ENCODE measurements at places on chromosomes 5 and 9.

DNA sequence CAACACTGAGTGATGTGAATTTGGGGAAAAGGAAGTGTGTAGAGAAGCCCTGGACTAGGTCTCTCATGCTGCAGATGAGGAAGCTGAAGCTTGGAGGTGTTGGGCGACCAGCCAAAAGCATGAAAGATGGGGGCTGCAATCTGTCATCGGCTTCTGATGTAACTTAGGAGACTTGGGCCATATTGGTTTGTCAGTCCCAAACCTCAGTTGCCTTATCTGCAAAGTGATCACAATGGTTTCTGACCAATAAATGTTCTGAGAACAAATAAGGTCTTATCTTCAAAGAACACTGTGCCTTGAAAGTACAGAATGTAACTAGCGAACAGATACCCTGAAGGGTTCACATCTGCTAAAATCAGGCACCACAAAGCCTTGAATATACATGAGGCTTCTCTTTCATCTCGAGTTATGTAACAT, 198.4 kb upstream of the NR3C1 start:
- no peak for DNase-seq

DNA sequence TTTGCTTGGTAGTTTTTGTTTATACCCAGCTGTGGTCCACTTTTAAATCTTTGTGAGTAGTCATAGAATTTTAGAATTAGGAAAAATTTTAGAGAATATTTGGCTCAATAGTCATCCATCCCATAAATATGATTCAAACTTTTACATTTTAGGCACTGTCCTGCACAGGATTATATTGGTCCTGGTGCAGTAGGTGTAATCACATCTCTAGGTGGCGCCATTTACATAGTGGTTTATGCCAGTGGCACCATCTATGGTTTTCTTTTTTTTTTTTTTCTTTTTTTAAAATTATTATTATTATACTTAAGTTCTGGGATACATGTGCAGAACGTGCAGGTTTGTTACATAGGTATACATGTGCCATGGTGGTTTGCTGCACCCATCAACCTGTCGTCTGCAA, 260.7 kb upstream of the KCNN2 start:
- DNase-seq = no peak

DNA sequence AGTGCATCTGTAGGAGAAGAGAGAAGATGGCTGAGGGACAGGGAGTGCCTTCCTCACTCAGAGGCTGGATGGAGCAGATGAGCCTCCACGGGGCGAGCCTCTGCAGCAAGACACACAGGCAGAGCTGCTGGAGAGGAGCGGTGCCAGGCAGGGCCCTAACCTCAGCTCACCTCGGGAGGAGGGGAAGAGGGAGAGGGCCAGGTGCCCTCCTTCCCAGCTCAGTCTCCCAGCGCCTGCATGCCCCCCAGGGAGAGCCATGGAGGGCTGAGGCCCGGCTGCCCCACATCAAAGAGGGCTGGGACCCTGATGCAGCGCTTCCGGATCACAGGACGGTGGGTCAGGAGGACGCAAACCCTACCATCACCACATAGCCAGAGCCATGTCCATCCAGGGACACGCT, 13.6 kb upstream of the SPATA31E1 start:
- DNase-seq = no peak

GRCh38 chr5:9533096-9533495, 12.8 kb downstream of the SEMA5A start:
- no peak for DNase-seq

GRCh38 chr9:121328876-121329681, 41.0 kb downstream of the STOM start:
- DNase-seq = no peak

- no peak for DNase-seq
These were observed 114.1 kb downstream of the PCSK5 start for GRCh38 chr9:76004526-76004925.

DNA sequence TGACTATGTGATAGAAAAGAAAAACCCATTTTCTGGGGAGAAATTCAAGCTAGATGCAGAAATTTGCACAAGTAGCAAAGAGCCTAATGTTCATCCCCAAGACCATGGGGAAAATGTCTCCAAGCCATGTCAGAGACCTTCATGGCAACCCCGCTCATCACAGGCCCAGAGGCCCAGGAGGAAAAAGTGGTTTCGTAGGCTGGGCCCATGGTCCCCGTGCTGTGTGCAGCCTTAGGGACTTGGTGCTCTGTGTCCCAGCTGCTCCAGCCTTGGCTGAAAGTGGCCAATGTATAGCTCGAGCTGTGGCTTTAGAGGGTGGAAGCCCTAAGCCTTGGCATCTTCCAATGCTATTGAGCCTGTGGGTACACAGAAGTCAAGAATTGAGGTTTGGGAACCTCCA, 711.2 kb upstream of the ZNF608 start:
- DNase-seq = no peak

GRCh38 chr5:37926732-37927131, 86.9 kb upstream of the GDNF start:
- no peak for DNase-seq

GRCh38 chr5:79135790-79136553, 24.4 kb downstream of the BHMT start:
- DNase-seq = no peak

DNA sequence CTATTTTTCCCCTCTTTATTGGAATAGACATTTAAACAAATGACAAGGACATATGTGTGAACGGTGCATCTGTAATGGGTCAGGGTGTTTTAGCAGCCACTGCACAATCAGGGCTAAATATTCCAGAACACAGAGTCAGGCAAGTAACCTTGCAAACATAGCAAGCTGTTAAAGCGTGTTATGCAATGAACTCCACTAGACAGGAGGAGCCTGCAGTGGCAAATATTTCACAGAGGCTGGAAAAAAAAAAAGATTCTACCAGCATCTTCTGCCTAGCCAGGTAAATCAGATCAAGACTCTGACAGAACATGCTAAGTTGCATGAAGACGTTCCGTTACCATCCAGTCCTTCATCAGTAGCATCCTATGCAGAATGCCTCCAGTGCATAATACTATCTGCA, 171.8 kb downstream of the SEMA5A start:
- no peak for DNase-seq

- DNase-seq = peak; percentile 15
These were observed 1532.8 kb upstream of the ACO1 start for GRCh38 chr9:30851600-30851999.

- no peak for DNase-seq
These were observed 8.4 kb downstream of the SLC1A3 start for GRCh38 chr5:36614657-36615308.

DNA sequence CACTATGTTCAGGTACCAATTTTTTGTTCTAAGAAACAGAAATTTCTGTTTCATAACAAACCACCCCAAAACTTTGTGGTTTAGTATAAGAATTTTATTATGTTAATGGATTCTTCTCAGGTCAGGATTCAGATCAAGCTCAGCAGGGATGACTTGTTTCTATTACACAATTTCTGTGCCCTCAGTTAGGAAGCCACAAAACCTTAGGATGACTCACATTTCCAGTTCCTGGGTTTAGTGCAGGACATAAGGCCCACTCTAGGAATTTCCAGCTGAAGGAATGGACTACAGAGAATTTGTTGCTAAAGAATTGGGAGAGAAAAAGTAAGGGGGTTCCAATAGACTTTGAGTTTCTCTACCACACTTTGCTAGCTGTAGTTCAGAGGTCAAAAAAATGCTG, 629.3 kb downstream of the ANXA1 start:
- DNase-seq = no peak

DNA sequence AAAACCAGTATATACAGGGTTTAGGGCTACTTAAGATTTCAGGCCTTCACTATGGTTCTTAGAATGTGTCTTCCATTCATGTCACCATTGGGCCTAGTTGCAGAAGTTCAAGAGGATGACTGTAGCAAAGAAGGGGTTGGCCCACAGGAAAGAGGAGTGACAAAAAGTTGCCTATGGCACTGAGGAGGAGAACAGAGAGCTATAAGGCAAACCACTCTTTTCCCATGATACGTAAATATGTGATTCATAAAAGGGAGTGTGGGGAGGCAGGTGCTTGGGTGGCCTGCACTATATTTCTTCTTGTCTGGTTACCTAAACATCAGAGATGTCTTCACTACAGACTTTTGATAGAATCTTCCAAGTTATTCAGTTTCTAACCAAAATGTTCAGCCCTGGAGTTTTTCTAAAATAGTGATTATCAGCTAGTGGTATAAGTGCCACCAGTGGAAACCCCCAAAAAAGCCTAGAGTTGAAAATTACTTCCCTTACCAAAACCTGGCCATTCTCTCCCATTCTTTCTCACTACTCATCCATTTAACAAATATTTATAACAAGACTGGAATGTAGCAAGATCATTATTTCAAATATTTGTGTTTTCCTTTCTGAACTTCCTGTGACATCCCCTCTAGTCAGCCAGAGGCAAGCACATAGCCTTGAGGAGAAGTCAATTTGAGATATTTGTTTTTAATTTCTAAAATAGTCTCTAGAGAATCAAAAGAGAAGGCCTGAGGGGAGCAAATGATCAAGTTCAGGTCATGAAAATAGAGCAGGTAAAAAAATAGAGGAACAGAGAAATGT, 367.4 kb downstream of the EFNA5 start:
- no peak for DNase-seq

DNA sequence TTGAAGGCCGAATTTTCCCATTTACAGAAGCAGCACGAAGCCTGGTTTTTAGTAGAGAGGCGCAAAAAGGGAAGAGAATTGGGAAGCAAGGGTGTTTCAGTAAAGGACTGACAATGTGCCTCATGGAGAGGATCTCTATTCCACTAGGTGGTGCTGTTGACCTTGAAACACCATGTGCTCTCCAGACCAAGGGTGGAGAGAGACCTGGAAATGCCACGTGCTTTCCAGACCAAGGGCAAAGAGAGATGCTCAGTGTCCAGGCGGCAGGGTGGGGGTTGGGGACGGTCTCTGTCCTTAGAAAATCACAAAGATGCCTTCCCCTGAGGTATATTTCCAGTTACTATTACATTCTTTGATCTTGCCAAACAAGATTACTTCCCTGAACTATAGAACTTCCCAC, 425.3 kb downstream of the CSNK1G3 start:
- DNase-seq = peak; percentile 77

DNA sequence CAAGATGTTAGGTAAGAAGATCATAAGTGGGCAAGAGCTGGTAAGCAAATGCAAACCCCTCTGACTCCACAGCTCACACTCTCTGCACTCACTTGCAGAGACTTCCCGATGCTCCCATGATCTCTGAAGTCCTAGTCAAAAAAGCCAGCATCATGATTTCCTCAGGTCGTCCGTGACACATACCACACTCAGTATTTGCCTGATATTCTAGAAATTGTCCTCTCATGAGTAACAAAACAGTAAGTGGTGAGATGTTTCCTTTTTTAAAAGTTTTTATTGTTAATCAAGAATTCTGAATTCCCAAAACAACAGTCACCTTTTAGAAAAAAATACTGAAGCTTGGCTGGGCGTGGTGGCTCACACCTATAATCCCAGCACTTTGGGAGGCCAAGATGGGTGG, 194.6 kb downstream of the DENND1A start:
- DNase-seq = no peak

DNA sequence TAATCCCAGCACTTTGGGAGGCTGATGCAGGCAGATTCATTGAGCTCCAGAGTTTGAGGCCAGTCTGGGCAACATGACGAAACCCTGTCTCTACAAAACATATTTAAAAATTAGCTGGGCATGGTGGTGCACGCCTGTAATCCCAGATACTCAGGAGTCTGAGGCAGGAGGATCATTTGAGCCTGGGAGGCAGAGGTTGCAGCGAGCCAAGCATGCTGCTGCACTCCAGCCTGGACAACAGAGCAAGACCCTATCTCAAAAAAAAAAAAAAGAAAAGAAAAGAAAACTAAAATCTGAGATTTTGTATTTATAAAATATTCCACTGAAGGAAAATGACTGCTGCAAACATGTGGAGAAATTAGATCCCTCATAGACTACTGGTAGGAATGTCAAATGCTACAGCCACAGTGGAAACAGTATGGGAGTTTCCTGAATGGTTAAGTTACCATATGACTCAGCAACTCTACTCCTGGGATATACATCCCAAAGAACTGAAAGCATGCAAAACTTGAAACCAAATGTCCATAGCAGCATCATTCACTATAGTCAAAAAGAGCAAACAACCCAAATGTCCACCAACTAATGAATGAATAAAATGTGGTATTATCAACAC, 106.1 kb downstream of the UBAP2 start:
- DNase-seq = no peak

DNA sequence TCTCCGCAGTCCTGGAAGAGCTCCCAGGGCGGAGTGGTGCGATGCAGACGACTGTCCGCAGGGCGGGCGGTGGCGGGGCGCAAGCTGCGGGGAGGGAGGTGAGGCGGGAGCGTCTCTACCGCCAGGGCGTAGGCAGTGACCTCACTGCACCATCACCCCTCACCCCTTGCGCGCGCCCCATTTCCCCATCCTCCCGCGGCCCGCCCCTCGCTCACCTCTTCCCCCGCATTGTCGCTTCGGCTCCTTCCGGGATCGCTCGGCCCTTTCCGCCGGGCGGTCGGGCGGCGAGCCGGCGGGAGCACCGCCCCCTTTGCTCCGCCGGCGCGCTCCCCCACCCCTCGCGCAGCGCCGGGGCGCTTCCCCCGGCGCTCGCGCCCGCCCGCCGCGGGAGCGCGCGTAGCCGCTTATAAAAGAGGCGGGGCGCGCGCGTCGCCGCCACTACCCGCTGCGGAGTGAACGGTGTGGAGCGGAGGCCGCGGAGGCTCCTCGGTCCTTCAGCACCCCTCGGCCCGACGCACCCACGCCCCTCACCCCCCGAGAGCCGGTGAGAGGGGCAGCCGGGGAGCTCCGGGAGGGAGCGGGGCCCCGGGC, at the start of gene SPTAN1:
SPTAN1 (plus strand) TSS at position 435 of the 591 bp plus-strand sequence. CDS start 14,154 bp downstream, outside the sequence.
- peak; percentile 57 for DNase-seq

DNA sequence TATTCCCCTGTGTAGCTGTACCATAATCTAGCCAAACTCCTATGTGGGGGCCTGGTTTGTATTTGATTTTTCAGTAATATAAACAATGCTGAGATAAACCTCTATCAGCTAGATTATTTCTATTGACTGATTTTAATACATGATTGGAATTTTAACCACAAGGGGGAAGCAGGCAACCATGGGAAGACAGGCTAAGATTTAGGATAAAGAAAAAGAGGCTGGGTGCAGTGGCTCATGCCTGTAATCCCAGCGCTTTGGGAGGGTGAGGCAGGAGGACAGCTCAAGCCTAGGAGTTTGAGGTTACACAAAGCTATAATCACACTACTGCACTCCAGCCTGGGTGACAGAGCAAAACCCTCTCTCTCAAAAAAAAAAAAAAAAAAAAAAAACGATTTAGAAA, 18.1 kb upstream of the GPX3 start:
- no peak for DNase-seq

DNA sequence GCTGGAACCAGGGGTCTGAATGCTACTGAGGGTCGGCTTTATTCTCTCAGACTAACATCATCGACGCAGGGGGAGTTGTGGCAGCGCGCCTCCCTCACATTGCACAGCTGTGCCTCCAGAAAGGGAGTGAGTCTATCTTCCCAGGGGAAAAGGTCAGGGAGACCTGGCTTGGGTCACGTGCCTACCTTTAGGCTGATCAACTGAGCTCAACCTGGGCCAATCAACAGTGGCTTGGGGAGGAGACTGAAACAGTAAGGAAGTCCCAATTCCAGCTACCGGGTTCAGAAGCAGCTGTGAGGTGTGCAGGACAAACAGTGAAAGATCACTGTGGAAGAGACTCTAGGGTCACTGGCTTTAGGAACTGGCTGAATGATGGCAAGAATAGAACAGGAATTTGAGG, 14.3 kb downstream of the SNX30 start:
- DNase-seq = no peak

- DNase-seq = no peak
These were observed 9.2 kb upstream of the CXXC5 start for GRCh38 chr5:139638736-139639618.

- DNase-seq = no peak
These were observed 548.9 kb downstream of the BNC2 start for GRCh38 chr9:16321461-16322119.

- no peak for DNase-seq
These were observed 13.3 kb upstream of the BTNL3 start for GRCh38 chr5:180975338-180975737.
